Stimulated activated CD8-positive, alpha-beta memory T cell treated with anti-CD3 and anti-CD28 coated beads, Interleukin-4, amount 100 ng/mL, for 4 hours (primary cell): ENCODE measurements at places on chromosomes 11 and 22.

DNA sequence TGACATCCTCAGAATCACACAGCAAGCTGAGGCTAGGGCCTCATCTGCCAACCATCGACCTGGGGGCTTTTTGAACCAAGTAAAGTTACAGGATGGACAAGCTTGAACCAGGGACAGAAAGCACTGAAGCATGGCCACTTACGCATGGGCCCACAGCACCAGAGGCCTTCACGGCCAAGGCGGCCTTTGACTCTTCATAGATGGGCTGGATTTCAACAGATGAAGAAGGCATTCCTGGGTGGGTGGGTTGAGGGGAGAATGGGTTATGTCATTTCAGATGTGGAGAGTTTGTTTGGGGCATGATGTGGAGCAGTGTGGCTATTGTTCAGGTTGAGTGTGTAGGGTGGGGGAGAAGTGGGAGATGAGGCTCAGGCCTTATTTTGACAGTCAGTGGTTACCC, 60.2 kb downstream of the LRRC32 start:
- no peak for DNase-seq

DNA sequence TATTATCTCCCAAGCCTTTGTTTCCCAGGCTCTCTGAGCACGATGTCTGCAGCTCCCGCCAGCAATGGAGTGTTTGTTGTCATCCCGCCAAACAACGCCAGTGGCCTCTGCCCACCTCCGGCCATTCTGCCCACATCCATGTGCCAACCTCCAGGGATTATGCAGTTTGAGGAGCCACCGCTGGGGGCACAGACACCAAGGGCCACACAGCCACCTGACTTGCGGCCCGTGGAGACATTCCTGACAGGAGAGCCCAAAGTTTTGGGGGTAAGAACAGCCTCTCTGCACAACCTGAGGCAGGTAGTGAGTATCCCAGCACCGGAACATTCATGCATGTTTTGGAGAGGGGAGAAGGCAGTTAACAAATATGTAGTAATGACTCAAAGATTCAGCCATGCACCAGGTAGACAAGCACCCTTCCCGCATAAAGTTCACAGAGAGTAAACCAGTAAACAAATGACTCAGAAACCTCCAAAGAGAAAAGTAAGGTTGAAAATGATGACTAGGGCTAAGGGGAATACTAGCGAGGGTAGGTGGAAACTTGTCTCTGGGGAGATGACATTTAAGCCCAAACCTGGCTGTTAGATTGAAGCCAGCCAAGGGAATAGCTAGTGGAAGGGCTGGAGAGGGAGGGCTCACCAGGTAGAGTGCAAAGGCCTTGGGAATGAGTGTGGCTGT, 7.2 kb downstream of the MS4A15 start:
- DNase-seq = no peak

- no peak for DNase-seq
Measured at GRCh38 chr11:125952973-125953372, 7.1 kb downstream of the VSIG10L2 start.

GRCh38 chr11:28820296-28820989, 712.3 kb downstream of the METTL15 start:
- DNase-seq = no peak
